ENCODE measurements at places on chromosomes 3 and 15.

- H3K36me3 ChIP-seq, result no peaks in the 10 kb centered on the region
- H3K4me1 ChIP-seq, result no peaks in the 10 kb centered on the region
- H3K27me3 ChIP-seq, result no peaks in the 10 kb centered on the region
- H3K27ac ChIP-seq, result no peak overlapping the region
Observed at GRCh38 chr3:119600732-119601131, 3.0 kb downstream of the PLA1A start.

DNA sequence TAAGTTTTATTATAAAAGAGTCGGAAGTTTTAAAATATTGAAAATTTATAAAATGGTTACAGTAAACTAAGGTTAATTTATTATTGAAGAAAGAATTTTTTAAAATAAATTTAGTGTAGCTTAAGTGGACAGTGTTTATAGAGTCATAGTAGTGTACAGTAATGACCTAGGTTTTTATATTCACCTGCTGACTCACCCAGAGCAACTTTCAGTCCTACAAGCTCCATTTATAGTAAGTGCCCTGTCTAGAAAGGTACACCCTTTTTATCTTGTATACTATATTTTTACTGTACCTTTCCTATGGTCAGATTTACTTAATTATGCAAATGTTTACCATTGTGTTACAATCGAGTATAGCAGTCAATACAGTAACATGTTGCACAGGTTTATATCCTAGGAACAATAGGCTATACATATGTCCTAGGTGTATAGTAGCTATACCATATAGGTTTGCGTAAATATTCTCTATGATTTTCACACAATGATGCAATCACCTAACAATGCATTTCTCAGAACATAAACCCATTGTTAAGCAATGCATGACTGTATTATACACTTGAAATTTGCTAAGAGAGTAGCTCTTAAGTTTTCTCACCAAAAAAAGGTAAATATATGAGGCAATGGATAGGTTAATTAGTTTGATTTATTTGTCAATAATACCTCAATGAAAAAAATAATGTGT, 106.9 kb upstream of the CD96 start:
- H3K4me3 ChIP-seq, result no peak overlapping the region
- H3K27me3 ChIP-seq, result no peaks in the 10 kb centered on the region
- no peak overlapping the region for H3K27ac ChIP-seq

DNA sequence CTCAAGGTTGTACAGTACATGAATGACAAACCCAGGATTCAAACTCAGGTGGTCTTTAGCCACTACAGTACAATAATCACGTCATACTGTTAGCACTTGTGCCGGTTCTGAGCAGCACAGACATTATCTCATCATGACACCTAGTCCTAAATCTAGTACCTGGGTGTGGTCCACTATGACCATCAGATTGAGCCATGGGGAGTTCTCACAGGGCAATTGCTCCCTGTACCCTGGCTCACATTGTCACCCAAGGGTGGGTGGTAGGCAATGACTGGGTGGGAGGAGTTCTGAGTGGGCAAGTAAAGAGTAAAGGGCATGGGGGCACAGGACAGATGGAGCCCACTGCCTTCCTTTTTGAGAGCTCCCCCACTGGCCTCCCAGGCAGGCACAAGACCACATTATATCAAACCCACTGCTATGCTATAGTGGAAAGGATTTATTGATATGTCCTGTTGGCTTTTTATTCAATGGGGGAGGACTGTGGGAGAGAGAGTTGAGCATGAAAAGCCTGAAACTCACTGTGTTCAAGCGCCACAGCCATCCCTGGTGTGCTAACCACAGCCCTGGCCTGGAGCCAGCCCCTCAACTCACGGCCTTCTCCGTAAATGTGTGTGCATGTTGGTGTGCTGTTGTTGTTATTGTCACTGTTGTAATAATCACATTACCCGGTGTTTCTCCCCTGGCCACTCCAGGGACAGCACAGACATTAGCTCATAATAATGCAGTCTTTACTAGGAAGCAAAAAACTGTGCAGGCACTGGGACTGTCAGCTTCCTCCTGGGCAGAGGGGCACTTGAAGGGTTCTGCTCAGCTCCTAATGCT, 27.3 kb downstream of the ADCY5 start:
- H3K36me3 ChIP-seq, result no peaks in the 10 kb centered on the region
- H3K27ac ChIP-seq, result no peak overlapping the region
- no peaks in the 10 kb centered on the region for H3K4me1 ChIP-seq
- no peak for DNase-seq
- H3K27me3 ChIP-seq, result no peaks in the 10 kb centered on the region

DNA sequence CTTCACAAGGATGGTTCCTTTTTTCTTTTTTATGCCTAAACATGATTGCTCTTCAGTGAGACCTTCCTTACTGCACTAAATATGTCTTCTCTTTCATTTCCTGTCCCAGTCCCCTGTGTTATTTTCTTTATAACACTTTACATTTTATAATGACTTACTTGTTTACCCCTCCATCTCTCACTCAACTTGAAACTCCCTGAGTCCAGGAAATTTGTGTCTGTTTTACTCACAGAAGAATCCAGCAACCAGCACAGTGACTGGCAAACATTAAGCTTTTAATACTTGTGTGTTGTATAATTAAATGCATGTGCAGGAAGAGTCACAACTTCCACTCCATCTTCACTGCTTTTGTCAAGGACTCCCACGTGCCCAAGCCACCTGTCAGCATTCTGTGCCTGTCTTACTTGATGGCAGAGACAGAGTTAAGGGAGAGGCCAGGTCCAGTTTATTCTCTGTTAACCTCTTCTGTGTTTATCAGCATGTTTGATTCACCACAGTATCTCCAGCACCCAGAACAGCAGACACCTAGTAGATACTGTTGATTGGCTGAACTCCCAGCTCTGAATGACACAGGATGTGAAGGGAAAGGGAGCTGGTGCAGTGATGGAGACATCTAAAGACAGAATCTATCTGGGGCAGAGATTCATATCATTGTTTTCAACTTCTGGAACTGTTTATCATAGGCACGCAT, 42.8 kb downstream of the SSR3 start:
- H3K27me3 ChIP-seq, result no peaks in the 10 kb centered on the region
- no peak for DNase-seq
- no peak overlapping the region for H3K4me3 ChIP-seq
- H3K36me3 ChIP-seq, result no peaks in the 10 kb centered on the region
- H3K27ac ChIP-seq, result no peak overlapping the region

GRCh38 chr15:81049835-81050234, 49.1 kb downstream of the TLNRD1 start:
- no peaks in the 10 kb centered on the region for H3K4me1 ChIP-seq
- H3K4me3 ChIP-seq, result no peak overlapping the region
- no peaks in the 10 kb centered on the region for H3K36me3 ChIP-seq
- H3K27me3 ChIP-seq, result no peaks in the 10 kb centered on the region
- DNase-seq, result no peak

- H3K27ac ChIP-seq, result no peak overlapping the region
- no peaks in the 10 kb centered on the region for H3K27me3 ChIP-seq
- no peaks in the 10 kb centered on the region for H3K36me3 ChIP-seq
- no peak for DNase-seq
Observed at GRCh38 chr3:140830391-140830790, 111.2 kb upstream of the SLC25A36 start.

- no peaks in the 10 kb centered on the region for H3K4me1 ChIP-seq
- no peaks in the 10 kb centered on the region for H3K36me3 ChIP-seq
- DNase-seq, result no peak
- no peak overlapping the region for H3K27ac ChIP-seq
Observed at GRCh38 chr3:50162034-50162883, 7.1 kb downstream of the SEMA3F start.

DNA sequence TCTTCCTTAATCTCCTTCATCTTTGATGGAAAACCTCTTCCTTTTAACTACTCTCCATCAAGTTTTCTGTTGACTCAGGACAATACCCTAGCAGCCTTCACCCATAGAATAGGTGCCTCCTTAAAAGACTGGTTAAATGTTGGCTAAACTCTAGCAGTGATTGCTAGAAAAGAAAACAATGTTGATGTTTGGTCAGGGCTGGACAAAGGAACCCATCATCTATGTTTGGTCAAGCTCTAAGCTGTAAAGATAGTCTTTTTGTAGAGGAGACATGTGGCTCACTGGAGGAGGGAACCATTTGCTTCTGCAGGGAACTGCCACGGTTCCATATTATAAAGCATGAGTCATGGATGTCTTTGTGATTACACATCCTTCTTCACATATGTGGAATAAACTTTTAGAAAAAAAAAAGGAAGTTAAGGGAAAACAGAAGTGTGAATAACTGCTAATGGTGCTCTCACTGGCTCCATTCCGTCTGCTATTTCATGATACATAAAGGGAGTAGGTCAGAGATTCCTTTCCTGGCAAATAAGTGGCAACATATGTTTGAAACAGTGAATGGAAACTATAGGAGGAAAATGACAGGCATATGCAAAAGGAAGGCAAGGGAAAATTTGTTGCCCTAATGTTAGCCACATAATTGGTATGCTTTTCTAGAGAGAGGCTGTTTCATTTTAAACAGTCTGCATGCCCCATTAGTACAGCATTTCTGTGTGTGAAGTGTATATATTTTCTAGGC, 78.2 kb downstream of the CMSS1 start:
- H3K27me3 ChIP-seq, result no peaks in the 10 kb centered on the region
- no peak overlapping the region for H3K27ac ChIP-seq
- no peaks in the 10 kb centered on the region for H3K36me3 ChIP-seq
- no peak overlapping the region for H3K4me3 ChIP-seq
- no peak for DNase-seq

GRCh38 chr15:48718646-48719045, 73.1 kb upstream of the FBN1 start:
- no peak for DNase-seq
- no peaks in the 10 kb centered on the region for H3K4me1 ChIP-seq

DNA sequence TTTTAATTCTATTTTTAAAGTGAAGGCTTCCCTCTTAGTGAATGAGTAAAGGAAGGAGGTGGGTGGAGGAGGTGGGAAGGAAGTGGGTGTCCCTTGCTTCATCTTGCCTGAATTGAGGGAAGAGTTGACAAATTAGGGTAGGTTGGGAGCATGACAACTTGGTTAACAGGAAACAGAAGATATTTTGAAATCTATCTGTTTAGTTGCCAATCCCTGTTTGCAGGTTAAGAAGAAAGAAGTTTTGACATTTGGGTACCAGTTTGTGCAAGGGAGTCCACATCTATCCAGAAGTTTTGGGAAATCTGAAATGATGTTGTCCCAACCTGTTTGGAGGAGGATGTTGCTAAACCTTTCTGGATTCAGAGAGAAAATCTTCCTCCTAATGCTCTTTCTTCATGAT, 204.1 kb upstream of the SUCLG2 start:
- no peak for DNase-seq
- H3K27me3 ChIP-seq, result no peaks in the 10 kb centered on the region
- H3K4me1 ChIP-seq, result peaks cover 3% of the 10 kb centered on the region

DNA sequence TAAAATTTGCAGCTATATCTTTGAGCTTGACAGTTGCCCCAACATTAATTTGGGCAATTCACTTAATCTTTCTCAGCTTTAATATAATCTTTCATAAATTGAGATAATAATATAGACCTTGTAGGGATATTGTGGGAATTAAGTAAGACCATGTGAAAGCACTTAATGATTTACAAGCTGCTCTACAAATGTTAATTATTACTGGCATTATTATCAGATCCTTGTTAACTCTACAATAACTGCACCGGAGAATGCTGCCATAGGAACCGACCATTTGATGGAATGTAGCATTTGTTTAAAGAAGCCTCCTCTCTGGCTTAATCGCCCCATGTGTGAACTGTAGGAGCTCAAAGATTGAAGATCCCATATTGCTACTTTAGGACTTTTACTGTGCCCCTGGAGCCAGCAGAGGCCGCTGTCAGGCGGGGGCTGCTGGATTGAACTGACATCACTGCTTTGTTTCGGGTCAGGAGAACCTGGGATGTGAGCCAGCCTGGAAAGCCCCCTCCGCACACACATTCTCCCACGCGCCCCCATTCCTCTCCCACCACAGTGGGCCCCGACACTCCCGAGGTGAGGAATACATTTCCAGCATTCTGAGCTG, 154.2 kb upstream of the TNIK start:
- no peak for DNase-seq
- H3K27me3 ChIP-seq, result no peaks in the 10 kb centered on the region
- no peaks in the 10 kb centered on the region for H3K4me1 ChIP-seq

DNA sequence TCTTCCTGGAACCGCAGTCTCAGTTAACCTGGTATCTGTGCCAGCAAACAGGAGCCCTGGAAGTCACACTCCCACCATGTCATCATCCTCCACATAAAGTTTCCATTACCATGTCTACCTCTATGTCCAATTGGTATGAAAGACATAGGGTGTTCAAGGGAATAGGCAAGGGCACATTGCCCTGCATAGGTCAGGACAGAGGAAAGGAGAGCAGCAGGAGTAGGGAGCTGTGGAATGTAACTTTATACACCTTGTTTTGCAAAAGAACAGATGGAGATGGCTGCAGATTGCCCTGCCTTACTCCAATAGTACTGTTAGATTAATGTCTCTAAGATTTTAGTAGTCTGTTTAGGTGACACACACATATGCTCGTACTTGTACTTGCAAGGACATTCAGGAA, 1056.4 kb downstream of the NTRK3 start:
- no peaks in the 10 kb centered on the region for H3K27me3 ChIP-seq
- no peak for DNase-seq
- H3K4me3 ChIP-seq, result no peak overlapping the region
- no peaks in the 10 kb centered on the region for H3K4me1 ChIP-seq
- H3K27ac ChIP-seq, result no peak overlapping the region

DNA sequence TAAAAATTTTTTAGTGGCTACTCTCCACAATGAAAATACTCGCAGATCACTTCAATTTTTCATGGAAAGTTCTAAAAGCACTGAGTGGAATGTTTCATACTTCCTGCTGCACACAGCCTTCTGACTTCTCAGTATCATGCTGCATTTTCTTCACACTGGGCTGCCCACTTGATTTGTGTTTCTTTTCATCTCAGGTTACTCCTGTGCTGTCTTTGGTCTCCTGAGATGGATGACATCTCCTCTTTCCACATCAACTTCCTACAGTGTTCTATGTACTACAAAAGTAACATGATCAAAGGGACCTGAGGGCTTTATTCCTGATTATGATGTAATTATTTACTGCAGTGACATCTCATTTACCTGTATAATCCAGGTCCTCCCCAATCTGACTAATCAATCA, 927.7 kb downstream of the ROBO2 start:
- no peaks in the 10 kb centered on the region for H3K27me3 ChIP-seq
- no peaks in the 10 kb centered on the region for H3K4me1 ChIP-seq
- no peak for DNase-seq
- no peak overlapping the region for H3K27ac ChIP-seq
- no peak overlapping the region for H3K4me3 ChIP-seq

DNA sequence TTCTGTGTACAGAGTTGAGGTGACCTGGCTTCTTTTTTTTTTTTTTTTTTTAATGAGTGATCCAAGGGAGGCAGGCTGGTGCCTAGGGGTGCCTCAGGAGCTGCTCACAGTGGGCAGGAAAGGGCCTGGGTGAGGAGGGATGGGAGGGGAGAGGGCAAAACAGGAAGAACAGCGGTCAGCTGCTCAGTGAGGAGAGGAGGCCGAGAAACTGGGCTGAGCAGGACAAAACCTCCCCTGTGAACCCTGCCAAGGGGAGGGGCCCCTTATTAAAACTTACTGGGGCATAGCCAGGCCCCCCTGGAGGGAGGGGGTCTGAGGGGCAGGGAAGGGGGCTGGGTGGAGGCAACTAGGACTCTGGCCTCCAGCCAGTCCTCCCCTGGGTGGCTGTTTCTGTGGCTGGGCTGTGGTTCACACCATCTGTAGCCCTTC, 3.5 kb downstream of the PLEKHO2 start:
- peak overlapping the region; percentile 18 for H3K27ac ChIP-seq
- H3K27me3 ChIP-seq, result no peaks in the 10 kb centered on the region
- peaks cover 66% of the 10 kb centered on the region for H3K4me1 ChIP-seq
- peaks cover 10% of the 10 kb centered on the region for H3K36me3 ChIP-seq

- H3K4me1 ChIP-seq, result no peaks in the 10 kb centered on the region
- H3K27me3 ChIP-seq, result no peaks in the 10 kb centered on the region
- H3K27ac ChIP-seq, result no peak overlapping the region
Observed at GRCh38 chr3:43879166-43879565, 188.4 kb downstream of the ABHD5 start.

Measured in CD8-positive, alpha-beta memory T cell (primary cell).